ENCODE measurements at places on chromosomes 11 and 22.

- DNase-seq = no peak
- H3K4me3 ChIP-seq = no peak overlapping the region
- H3K36me3 ChIP-seq = no peaks in the 10 kb centered on the region
Measured at GRCh38 chr11:8273287-8273686, 9.6 kb upstream of the LMO1 start.

- DNase-seq = no peak
- H3K36me3 ChIP-seq = no peaks in the 10 kb centered on the region
- no peak overlapping the region for H3K27ac ChIP-seq
Measured at GRCh38 chr11:27310182-27310581, 52.8 kb downstream of the CCDC34 start.

GRCh38 chr11:68974421-68975194, 6.2 kb downstream of the MRGPRD start:
- DNase-seq = no peak
- no peaks in the 10 kb centered on the region for H3K27me3 ChIP-seq
- no peak overlapping the region for H3K27ac ChIP-seq
- H3K4me3 ChIP-seq = no peak overlapping the region

- H3K36me3 ChIP-seq = no peaks in the 10 kb centered on the region
- DNase-seq = no peak
- no peaks in the 10 kb centered on the region for H3K4me1 ChIP-seq
- H3K27me3 ChIP-seq = no peaks in the 10 kb centered on the region
- no peak overlapping the region for H3K27ac ChIP-seq
Measured at GRCh38 chr11:2549491-2549875, 104.7 kb downstream of the KCNQ1 start.

GRCh38 chr22:19090183-19090582, 32.0 kb downstream of the DGCR2 start:
- no peak for DNase-seq
- H3K4me3 ChIP-seq = no peak overlapping the region
- H3K4me1 ChIP-seq = peaks cover 13% of the 10 kb centered on the region
- no peak overlapping the region for H3K27ac ChIP-seq
- H3K27me3 ChIP-seq = no peaks in the 10 kb centered on the region

DNA sequence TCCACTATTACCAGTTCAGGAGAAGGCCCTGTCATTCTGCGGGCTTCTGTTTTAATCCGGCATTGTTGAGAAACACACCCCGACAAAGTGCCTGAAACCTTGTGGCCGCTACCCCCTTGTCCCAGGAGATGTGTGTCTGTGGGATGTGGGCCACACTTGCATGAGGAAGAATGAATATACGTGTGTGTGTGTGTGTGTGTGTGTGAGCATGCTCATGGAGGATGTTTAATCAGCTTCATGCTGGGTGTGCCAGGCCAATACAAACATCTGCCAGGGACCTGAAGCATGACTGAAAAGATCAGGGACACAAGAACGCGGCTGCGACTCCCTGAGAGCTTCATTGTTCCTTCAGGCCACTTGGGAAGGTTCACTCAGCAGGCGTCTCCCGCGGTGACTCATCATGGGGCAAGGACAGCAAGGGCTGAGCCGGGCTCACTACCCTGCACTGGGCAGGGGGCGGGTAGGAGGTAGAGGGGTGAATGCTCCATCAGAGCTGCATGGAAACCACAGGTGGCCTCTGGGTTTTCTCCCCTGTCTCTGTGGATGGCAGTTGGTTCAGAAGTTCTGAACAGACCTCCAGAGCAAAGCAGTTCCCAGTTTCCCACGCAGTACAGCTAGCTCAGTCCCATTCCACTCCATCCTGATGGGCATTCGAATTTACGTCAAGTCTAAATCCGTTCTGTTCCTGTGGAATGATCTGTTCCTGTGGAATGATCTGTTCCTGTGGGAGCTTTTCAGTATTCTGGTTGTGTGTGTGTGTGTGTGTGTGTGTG, 7.0 kb upstream of the MALAT1 start:
- H3K4me3 ChIP-seq = no peak overlapping the region
- peak; percentile 73 for DNase-seq
- H3K36me3 ChIP-seq = no peaks in the 10 kb centered on the region
- no peaks in the 10 kb centered on the region for H3K27me3 ChIP-seq
- H3K27ac ChIP-seq = peak overlapping the region; percentile 99
- peaks cover 98% of the 10 kb centered on the region for H3K4me1 ChIP-seq

GRCh38 chr11:34181251-34181650, 75.8 kb downstream of the NAT10 start:
- H3K27ac ChIP-seq = peak overlapping the region; percentile 68
- no peaks in the 10 kb centered on the region for H3K36me3 ChIP-seq
- no peaks in the 10 kb centered on the region for H3K4me1 ChIP-seq
- no peaks in the 10 kb centered on the region for H3K27me3 ChIP-seq

GRCh38 chr22:24327832-24328231, 57.2 kb downstream of the SPECC1L start:
- H3K4me3 ChIP-seq = no peak overlapping the region
- DNase-seq = no peak
- peaks cover 48% of the 10 kb centered on the region for H3K36me3 ChIP-seq
- H3K4me1 ChIP-seq = no peaks in the 10 kb centered on the region
- no peak overlapping the region for H3K27ac ChIP-seq
- H3K27me3 ChIP-seq = no peaks in the 10 kb centered on the region

DNA sequence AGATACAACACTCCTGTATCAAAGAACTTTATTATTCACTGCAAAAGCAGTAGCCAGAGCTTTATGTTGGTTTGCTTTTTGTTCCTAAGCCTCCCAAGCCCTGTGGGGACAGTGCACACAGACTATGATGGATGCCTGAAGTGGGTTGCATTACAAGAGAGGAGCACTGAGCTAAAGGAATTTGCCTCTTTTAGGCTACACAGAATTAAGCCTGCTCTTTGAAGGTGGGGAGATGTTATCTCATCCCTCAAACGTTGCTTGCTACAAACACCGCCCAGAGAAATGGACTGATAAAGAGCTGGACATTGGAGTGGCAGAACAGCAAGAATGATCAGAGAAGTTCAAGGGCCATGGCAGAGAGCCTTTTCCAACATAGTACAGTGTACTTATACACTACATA, 2.5 kb upstream of the POGLUT3 start:
- no peaks in the 10 kb centered on the region for H3K36me3 ChIP-seq
- DNase-seq = no peak
- H3K27ac ChIP-seq = no peak overlapping the region
- no peak overlapping the region for H3K4me3 ChIP-seq
- H3K4me1 ChIP-seq = no peaks in the 10 kb centered on the region
- H3K27me3 ChIP-seq = no peaks in the 10 kb centered on the region

DNA sequence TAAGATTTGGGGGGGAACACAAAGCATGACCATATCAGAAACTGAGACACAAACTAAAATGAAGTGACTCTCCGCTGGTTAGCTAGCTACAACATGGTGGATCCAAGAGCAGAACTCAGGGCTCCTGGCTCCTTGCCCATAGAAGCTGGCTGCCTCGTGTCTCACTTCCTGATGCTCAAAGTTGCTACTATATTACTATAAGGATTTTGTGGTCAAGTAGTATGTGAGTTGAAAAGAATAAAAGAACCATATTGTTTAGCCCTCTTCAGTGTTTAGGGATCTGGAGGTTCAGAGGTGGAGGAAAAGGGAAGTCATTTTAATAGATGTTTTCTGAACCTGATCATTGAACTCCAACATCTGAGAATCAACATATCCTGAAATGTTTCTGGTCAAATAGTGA, 16.9 kb upstream of the SIK2 start:
- H3K4me3 ChIP-seq = no peak overlapping the region
- no peaks in the 10 kb centered on the region for H3K36me3 ChIP-seq
- H3K27me3 ChIP-seq = no peaks in the 10 kb centered on the region
- H3K4me1 ChIP-seq = no peaks in the 10 kb centered on the region
- H3K27ac ChIP-seq = no peak overlapping the region

- no peaks in the 10 kb centered on the region for H3K27me3 ChIP-seq
- H3K4me3 ChIP-seq = no peak overlapping the region
- no peak overlapping the region for H3K27ac ChIP-seq
- no peak for DNase-seq
- no peaks in the 10 kb centered on the region for H3K36me3 ChIP-seq
Measured at GRCh38 chr11:38646382-38646781, 2048.3 kb upstream of the RAG2 start.

GRCh38 chr11:127616158-127616557, 615.6 kb upstream of the KIRREL3 start:
- no peak overlapping the region for H3K27ac ChIP-seq
- H3K27me3 ChIP-seq = no peaks in the 10 kb centered on the region
- H3K4me3 ChIP-seq = no peak overlapping the region
- no peak for DNase-seq
- H3K4me1 ChIP-seq = no peaks in the 10 kb centered on the region

- H3K4me3 ChIP-seq = no peak overlapping the region
- no peaks in the 10 kb centered on the region for H3K36me3 ChIP-seq
- H3K27ac ChIP-seq = no peak overlapping the region
- no peaks in the 10 kb centered on the region for H3K27me3 ChIP-seq
Measured at GRCh38 chr22:46604306-46604690, 15.9 kb upstream of the GRAMD4 start.

GRCh38 chr11:43664295-43664694, 16.2 kb upstream of the HSD17B12 start:
- no peaks in the 10 kb centered on the region for H3K4me1 ChIP-seq
- H3K27me3 ChIP-seq = no peaks in the 10 kb centered on the region
- no peak overlapping the region for H3K4me3 ChIP-seq
- DNase-seq = no peak
- H3K27ac ChIP-seq = no peak overlapping the region

DNA sequence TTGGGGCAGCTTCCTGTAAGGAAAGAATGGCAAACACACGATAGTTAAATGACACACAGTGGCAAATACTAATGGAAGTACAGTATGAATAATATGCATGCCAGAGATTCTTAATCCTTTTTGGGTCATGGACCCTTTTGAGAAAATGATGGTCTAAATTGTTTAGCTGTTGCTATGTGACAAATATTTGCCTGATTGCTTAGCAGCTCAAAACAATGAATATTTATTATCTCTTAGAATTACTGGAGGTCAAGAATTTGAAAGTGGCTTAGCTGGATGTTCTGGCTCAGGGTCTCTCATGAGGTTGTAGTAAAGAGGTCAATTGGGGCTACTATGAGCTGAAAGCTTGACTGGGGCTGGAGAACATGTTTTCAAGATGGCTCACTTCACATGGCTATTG, 69.7 kb downstream of the FANCF start:
- no peaks in the 10 kb centered on the region for H3K36me3 ChIP-seq
- H3K27me3 ChIP-seq = no peaks in the 10 kb centered on the region
- H3K4me1 ChIP-seq = no peaks in the 10 kb centered on the region
- no peak overlapping the region for H3K4me3 ChIP-seq

- H3K4me3 ChIP-seq = no peak overlapping the region
- H3K27ac ChIP-seq = no peak overlapping the region
- DNase-seq = no peak
- H3K36me3 ChIP-seq = no peaks in the 10 kb centered on the region
- H3K4me1 ChIP-seq = no peaks in the 10 kb centered on the region
Measured at GRCh38 chr22:26610996-26611395, 6.8 kb downstream of the CRYBB1 start.

Data from tibial nerve (tissue), 4 donors.